AG10803 (cell line): ENCODE measurements at places on chromosomes 4 and X.
A peak's percentile ranks its signal among the peaks of the same experiment; 100 is the strongest.

- DNase-seq: no peak
Measured at GRCh38 chr4:36333303-36333877, 52.0 kb downstream of the DTHD1 start.

DNA sequence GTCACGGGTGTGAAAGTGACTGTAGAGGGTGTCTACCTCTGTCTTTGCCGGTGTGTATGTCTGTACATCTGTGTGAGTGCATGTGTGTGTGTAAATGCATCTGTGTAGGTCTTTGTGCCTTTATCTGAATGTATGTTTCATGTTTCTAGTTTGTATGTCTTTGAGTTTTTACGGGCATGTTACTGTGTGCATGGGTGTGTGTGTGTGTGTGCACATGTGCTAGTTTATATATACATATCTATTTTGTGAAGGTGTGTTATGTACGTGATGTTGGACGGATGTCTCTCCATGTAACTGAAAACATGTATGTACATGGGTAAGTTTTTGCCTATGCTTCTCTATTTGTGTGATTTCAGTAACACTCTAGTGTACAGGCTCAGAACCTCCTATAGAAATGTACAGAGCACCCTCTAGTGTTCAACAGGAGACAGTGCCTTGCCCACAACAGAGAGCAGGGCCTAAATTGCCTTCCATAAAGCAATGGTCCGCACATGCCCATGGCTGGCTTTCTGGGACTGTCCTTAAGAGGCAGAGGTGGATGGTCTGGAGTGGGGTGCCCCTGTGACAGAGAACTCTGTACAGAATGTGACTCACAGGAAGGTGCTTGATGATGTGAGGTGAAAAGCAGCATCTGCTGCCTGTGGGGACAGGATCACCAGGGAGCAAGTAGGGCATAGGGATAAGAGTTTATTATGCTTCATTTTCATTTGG lies 343.5 kb downstream of the RAPGEF2 start:
- peak; percentile 78 for DNase-seq

- no peak for DNase-seq
Measured at GRCh38 chrX:140360284-140360683, 144.6 kb downstream of the SOX3 start.

- DNase-seq: no peak
Measured at GRCh38 chrX:46922611-46923010, 10.4 kb downstream of the JADE3 start.

DNA sequence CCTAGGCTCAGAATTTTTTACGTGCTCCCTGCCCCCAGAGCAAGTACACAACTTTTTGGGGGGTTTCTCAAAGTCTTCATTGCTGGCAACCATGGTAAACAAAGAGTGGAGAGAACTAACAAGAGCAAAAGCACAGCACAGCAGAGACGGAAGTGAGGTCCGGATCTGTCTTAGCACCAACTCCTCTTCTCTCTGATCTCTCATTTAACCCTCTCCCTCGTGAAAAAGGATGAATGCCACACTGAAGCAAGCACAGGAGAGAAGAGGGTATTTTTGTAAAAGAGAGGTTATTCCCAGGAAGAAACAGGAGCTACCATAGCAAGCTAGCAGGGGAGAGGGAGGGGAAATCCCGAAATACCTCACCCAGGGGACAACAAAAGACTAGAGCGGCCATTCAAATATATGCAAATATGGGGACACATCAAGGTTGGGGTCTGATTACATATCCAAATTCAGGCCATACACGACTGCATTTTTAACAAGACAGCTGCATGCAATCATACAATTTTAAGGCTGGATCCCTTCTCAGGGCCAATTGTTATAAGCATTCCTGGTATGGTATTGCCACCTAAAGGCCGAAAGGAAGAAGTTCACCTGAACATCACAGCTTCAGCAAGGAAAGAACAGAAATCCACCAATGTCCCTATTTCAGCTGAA lies 46.6 kb downstream of the CD40LG start:
- peak; percentile 51 for DNase-seq

- DNase-seq: no peak
Measured at GRCh38 chrX:805103-805670, 174.6 kb downstream of the SHOX start.

DNA sequence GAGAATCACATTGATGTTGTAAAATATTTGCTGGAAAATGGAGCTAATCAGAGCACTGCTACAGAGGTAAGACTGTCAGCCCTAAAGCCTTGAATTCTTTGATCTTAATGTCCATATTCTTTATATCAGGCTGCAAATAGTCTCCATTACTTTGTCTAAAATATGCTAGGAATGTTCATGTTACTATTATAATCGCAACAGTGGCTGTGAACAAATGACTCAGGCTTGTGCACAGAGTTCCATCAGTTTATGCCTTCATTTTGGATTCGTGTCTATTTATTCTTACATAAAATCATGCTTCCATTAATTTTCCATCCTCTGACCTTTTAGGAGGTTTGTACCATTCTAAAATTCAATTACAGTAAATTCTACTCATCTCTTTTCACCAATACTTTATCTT lies 182.7 kb downstream of the ANK2 start:
- DNase-seq: peak; percentile 13

DNA sequence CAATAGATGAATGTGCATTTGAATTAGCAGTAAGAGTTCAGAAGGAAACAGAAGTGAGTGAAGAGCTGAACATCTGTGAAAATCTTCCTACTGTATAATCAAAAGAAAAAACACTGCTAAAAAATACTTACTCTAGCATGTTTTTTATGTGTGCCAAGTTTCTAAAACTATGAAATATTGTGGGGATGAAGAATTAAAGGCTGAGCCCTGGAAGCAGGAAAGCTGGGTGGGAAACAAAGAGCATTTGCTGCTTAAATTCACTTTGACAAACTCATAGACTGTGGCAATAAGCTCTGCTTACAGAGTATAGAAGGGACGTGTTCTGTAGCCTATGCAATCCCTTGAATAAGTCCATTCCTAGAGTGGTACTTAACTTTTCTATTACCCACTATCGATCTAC lies 261.7 kb downstream of the ANKRD50 start:
- DNase-seq: no peak

- DNase-seq: no peak
Measured at GRCh38 chrX:132101799-132102198, 26.0 kb downstream of the FRMD7 start.

GRCh38 chr4:186602978-186603377 lies 47.6 kb upstream of the MTNR1A start:
- DNase-seq: no peak

DNA sequence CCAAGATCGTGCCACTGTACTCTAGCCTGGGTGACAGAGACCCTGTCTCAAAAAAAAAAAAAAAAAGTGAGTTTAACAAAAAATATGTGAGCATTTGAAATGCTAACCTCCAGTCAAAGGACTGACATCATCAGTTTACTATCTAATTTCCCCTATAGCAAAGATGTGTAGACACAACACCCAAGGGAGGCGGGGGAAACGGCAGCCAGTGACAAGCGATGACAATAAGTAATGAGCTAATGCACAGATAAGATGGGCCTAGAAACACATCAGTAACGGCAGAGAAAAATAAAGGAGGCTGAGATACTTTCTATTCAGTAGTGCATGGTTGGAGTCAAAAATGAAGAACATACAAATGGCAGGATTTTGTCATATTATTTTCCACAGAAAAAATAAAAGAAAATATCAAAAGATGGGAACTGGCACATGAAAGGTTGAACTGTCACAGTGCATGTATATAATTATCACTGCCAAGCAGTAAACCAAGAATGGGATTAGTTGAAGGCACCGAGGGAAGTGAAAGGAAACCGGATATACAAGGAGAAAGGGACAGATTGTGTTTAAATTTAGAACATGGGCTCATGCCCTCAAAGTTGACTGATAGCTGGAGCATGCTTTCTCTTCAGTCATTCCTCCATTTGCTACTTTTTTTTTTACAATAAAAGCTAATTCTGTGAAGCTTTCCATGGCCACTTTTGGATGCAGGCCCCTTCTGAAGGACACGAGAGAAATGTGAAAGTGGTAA lies 41.8 kb downstream of the IGFBP7 start:
- DNase-seq: no peak

DNA sequence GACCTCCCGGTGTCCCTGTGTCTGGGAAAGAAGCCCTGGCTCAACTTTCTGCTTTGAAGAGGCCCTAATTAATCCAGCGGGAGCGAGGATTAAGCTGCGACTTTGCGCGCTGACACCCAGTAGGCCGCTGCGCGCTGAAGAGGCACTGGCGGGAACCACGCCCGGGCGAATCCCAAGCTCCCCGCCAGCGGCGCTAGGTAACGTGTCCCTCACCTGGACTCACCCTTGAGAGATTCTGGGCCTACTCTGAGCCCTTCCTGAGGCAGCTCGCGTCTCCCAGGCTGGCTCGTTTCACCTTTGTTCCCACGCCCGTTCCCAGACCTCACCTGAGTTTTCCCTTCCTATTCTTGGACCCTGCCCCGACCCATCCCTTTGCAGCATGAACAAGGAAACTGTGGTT lies 616 bp upstream of the KLHL34 start:
- no peak for DNase-seq

- no peak for DNase-seq
Measured at GRCh38 chr4:11483046-11483445, 54.4 kb upstream of the HS3ST1 start.

DNA sequence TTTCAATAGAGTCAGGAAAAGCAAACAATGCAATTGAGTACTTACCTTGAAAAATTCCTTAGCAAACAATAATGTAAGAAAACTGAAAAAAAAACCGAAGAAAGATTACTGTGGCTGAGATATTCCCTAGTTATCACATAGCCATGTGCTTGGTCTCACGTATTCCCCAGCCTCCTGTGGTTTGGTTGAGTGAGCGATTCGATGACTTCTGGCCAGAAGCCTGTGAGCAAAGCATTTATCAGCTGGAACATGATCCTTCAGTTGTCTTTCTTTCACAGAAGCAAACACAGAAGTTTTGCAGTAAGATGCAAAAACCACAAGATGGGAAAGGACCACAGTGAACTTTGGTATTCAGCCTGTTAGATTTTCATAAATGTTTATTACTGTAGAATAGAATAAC lies 1754.3 kb upstream of the AGA start:
- DNase-seq: no peak

DNA sequence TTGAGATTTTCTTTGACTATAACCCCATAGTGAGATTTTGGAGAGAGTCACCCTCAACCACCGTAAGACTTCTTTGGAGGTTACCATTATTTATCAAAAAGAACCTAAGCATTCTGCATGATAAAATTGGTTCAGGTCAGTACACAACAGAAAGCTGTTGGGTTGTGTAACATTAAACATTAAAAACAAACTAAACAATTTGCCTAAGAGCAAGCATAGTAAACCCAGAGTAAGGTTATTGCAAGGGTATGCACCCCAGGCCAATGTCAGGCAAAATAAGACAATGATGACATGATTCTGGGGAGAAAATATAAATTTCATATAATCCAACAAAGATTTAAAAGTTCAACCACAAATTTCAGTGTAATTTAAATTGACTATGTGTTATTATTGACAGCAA lies 472.4 kb downstream of the SH2D1A start:
- no peak for DNase-seq

DNA sequence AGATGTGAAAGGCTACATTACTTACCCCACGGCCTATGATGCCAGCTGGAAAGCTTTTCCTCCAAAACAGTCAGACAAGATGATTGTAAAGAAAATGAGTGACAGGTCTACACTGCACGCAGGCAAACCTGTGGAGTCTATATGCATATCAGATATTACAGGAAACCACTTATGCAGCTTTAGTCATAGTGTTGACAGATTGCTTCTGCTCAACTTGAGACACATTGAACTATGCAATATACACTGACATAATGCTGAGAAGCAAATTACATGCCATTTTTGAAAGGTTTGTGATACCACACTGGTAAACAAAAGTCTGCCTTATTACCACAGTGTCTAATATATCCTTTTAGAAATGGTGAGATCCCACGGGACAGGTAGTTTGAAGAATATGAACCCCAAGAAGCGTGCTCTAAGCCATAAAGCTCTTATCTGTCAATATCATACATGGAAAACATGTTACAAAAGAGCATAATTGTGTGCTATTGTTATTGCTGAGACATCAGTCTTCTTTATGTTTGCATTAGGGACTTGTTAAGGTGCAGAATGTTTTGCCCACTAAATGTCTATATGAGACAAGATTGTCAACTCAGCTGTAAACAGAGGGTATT lies 1835.8 kb upstream of the TENM3 start:
- DNase-seq: no peak

DNA sequence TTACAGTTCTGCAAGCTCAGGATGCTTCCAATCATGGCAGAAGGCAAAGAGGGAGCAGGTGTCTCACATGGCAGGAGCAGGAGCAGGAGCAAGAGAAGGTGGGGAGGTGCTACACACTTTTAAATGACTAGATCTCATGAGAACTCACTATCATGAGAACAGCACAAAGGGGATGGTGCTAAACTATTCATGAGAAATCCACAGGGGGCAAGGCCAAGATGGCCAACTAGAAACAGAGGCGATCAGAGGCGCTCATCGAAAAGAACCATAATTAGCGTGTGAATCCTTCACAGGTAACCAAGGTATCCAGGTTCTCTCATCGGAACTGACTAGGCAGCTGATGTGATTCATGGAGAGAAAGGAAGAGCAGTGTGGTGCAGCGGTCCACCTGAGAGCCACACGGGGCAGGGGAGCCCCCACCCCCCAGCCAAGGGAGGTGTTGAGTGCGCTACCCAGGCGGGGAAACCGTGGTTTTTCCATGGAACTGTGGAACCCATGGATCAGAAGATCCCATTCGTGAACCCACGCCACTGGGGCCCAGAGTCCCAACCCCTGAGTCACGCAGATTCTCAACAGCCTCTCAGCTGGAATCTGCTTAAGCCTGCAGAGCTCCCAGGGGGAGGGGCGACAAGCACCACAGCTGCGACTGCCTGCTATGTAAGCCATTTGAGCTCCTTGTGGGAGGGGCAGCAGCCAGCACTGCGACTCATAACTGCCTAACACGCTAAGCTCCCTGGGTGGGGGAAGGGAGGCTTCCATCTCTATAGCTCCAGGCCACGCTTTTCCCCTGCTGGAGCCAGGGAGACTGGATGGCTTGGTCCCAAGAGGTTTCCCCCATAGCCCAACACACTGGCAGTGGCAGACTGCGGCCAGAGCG lies 46.7 kb downstream of the FGF16 start:
- peak; percentile 69 for DNase-seq

- DNase-seq: no peak
Measured at GRCh38 chrX:123173833-123174232, 10.2 kb upstream of the GRIA3 start.

DNA sequence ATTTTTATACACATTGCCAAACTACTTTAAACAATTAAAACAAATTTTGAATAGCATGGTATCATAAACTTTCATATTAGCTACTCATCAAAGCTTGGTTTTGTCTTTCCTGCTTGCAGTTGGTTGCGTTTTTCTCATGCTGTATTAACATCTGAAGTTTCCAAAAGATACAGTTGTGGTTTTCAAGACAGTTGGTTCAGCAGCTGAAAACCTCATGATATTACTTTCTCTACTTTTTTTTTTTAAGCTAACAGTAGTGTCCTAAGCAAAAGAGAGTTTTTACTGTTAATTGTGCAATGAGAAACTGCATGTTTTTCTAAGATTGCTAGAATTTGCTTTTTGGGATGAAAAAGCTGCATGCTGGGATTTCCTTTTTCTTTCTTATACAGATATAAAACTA lies 15.2 kb downstream of the RUFY3 start:
- no peak for DNase-seq
